Activated CD4-positive, alpha-beta T cell treated with anti-CD3 and anti-CD28 coated beads for 36 hours (primary cell): ENCODE measurements at places on chromosomes 2 and 18.

- DNase-seq = peak; percentile 51
Observed at GRCh38 chr2:201964631-201965206, 68.9 kb upstream of the FZD7 start.

DNA sequence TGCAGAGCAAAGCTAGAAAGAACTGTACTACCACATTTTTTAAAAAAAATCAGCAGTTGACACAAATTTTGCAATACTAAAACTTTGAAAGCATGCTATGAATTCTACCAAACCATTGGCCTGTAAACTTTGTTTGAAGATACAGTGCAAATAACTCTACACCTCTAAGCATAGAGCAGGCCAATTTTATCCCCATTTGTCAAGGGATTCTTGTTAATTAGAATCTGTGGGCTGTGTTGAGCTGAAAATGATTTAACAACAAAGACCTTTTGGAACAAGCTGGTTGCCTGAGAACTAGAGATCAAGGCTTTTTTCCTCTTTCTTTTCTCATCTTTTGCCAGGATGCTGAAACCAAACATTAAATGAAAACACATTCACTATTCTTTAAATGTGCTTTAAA, 886.0 kb upstream of the CDH2 start:
- no peak for DNase-seq

DNA sequence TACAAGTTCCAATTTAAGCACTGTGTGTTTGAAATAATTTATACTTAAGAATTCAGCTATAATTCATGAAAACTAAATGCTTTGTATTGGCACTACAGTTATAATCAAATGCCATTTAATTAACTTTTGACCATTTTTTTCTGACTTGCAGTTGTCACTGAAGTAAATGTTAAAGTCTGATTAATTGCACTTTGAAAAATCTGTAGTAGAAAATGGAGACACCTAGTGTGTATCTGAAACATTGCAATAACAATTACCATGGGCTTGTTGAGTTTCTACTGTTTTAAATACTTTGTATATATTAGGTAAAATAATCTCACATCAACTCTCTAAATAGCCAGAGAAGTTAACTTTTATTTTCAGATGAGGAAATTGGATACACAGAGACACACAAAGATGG, 458.6 kb upstream of the FSIP2 start:
- DNase-seq = no peak

GRCh38 chr18:69996951-69997798, 49.5 kb upstream of the CD226 start:
- DNase-seq = no peak

GRCh38 chr2:79844011-79844410, 331.2 kb downstream of the CTNNA2 start:
- no peak for DNase-seq
